ENCODE measurements at places on chromosomes 16 and 17.
A peak's percentile ranks its signal among the peaks of the same experiment; 100 is the strongest.

GRCh38 chr17:76005263-76006149 is 4.9 kb downstream of the CDK3 start:
- peak; percentile 96 for DNase-seq

DNA sequence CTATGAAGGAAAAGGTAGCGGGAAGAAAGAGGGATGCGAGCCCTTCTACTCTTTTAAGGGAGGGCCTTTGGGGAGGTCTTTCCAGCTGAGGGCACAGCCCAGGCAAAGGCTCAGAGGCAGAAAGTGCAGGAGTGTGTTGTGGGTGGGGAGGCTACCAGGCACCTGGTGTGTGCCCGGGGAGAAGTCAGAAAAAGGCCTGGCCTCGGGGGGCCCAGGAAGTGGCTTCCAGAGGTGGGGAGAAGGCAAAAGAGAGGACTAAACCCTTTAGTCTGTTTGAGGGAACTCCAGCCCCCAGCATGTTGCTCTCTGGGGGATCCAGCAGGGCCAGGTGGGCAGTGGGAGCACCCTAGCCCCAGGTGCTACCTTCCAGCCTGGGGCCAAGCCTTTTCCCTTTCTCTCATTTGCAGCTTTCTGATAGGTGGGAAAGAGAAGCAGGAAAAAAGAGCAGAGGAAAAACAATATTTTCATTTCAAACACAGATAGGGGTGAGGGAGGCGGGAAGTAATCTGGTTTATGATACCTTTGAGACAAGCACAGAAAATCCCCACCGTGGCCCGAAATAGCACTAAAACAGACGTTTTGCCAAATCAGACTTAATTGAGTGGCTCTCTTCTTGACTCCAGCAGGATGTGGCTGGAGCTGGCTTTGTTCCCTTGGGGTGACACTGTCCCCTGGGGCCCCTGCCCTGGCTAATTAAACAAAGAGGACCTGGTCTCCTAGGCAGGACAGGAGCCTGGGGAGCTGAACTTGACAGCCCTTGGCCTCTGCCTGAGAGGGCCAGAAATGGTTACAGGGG is 10.4 kb downstream of the RAI1 start:
- no peak for DNase-seq

DNA sequence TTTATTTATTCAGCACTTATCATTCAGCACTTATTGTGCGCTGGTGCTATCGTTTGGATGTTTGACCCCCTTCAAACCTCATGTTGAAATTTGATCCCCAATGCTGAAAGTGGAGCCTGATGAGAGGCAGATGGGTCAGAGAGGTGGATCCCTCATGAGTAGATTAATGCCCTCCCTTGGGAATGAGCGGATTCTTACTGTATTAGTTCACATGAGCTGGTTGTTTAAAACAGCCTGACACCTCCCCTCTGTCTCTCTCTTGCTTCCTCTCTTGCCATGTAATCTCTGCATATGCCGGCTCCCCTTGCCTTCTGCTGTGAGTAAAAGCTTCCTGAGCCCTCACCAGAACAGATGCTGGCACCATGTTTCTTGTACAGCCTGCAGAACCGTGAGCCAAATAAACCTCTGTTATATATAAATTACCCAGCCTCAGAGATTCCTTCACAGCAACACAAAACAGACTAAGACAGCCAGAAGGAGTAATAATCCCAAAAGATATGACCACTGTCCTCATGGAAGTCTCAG is 111.1 kb downstream of the CACNG3 start:
- DNase-seq = no peak

DNA sequence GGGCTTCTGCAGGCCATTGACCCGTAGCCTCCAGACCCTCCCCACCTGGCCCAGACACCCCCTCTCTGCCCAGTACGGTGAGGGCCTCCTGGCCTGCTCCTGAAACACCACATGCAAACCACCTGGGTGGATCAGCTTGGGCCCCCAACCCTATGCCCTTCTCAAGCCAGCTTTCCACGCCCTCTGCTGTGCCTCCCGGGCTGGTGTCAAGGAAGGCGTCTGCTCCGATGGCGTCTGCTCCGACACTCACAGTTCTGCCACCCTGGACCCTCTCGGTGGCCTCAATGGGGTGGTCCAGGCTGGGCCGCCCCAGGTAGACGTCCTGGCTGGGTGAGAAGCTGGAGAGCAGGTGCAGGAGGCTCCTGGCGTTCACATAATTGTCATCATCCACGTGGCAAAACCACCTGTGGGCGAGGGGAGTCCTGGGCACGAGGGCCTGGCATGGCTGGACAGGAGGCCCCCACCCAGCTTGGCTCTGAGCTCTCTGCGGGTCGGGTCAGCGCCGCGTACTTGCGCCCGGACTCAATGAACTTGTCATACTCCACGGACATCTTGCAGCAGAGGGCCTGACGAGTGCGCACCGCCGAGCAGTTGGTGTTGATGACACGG is 1.4 kb downstream of the RFNG start:
- DNase-seq = no peak

- DNase-seq = peak; percentile 76
Measured at GRCh38 chr16:20849589-20850390, 43.5 kb downstream of the REXO5 start.

Measured in trophoblast cell (in vitro differentiated cells and primary cell).